DMS 273 treated with DMSO at 0.1 percent for 48 hours (cell line): ENCODE measurements at places on chromosomes 3 and 15.

- DNase-seq, result no peak
Measured at GRCh38 chr15:88543065-88543776, 3.3 kb downstream of the DET1 start.

DNA sequence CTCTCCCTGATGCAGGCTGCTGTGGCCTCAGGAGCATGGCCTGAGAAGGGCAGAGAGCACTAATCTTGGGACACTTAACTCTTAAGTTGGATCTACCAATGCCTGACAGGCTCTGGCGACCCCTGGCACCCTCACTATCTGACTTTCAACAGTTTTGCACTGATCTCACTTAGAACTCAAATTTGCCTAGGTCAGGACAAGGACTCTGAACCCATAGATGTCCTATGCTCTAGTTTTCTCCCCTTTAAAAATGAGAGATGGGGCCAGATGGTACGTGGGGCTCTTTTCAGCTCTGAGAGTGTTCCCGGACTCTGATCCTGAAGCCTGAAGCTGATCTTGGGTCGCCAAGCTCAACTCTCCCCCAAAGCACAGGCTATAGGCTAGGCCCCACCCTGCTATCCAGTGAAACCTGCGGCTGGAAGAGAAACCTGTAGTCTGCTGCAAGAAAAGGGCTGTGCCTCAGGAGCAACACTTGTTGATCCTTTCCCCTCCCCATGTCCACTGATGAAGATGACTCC lies 65.7 kb downstream of the RPL39L start:
- no peak for DNase-seq

- DNase-seq, result no peak
Measured at GRCh38 chr3:63644212-63644797, 8.2 kb upstream of the SNTN start.

- no peak for DNase-seq
Measured at GRCh38 chr15:74795966-74796625, 14.2 kb downstream of the CSK start.

- no peak for DNase-seq
Measured at GRCh38 chr3:23206366-23206765, 3.2 kb downstream of the UBE2E2 start.
